ENCODE measurements at places on chromosomes 11 and 22.

DNA sequence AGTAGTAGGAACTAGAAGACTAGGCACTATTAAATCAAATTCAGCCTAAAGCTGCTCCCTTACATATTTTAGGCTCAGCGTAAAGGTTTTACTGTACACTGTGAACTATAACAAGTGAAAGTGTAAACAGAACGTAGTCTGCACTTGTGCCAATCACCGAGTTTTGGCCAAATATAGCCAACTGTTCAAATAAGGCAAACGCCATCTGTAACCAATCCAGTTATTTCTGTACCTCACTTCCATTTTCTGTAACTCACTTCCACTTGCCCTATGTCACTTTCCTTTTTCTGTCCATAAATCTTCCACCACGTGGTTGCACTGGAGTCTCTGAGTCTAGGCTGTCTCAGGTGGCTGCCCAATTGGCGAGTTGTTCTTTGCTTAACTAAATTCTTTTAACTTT lies 2132.2 kb downstream of the LRRC4C start:
- no peak for DNase-seq

GRCh38 chr11:33774736-33775466 lies 581 bp upstream of the FBXO3 start:
- no peak for DNase-seq

GRCh38 chr11:27255447-27255828 lies 107.6 kb downstream of the CCDC34 start:
- no peak for DNase-seq

GRCh38 chr11:69530278-69531070 lies 49.0 kb downstream of the LINC01488 start:
- no peak for DNase-seq

DNA sequence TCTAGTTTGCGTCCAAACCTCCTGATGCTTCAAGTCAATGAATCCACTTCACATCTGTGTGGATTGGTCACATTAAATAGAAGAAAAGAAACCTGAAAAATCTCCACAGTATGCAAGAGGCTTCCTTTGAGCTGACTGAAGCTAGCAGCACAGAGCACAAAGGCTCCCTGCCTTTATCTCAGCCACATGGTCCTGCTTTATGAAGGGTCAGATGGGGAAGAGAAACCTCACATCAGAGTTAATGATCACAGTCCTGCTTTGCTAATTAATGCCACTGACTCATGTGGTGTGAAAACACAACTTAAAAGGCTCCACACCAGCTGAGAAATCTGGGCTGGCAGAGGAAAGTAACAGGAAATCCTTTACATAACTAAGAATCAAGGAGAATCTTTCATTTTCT lies 1291.0 kb downstream of the LRRC4C start:
- DNase-seq: no peak

GRCh38 chr22:23068832-23069385 lies 1.4 kb upstream of the GNAZ start:
- no peak for DNase-seq
